Endodermal cell (in vitro differentiated cells): ENCODE measurements at places on chromosomes 1 and 21.

DNA sequence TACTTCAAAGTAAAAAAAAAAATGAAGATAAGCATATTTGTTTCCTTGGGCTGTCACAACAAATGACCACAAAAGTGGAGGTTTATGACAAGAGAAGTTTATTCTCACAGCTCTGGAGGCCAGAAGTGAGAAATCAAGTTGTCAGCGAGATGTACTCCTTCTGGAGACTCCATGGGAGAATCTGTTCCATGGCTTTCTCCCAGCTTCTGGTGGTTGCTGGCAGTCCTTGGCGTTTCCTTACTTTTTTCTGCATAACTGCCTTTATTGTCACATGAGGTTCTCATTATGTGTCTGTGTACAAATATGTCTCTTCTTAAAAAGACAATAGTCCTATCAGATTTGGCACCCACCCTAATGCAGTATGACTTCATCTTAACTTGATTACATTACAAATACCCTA, 398.3 kb downstream of the KCNT2 start:
- H3K4me1 ChIP-seq, result no peaks in the 10 kb centered on the region

DNA sequence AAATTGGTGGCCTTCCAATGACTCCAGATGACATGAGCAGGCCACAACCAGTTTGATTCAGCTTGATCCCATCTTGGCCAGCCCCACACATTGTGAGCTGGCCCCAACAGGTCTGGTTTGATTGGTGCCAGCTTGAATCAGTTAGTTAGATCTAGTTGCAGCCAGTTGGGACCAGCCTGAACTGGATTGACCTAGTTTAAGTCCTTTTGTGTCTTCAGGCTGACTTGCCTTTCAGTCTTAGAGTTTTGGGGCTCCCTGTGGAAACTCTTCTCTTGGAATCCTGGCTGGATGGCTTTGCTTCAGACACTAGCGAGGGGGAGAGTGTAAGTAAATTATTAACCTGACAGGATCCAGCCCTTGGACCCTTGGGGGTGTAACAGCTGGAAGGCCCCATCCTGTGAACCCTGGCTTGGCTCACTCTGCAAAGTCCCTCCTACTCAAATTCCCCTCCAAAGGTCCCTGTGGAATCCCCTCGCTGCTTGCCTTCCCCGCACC, 36.2 kb upstream of the POU3F1 start:
- H3K36me3 ChIP-seq, result no peaks in the 10 kb centered on the region
- no peaks in the 10 kb centered on the region for H3K27me3 ChIP-seq
- DNase-seq, result no peak
- H3K4me1 ChIP-seq, result no peaks in the 10 kb centered on the region

DNA sequence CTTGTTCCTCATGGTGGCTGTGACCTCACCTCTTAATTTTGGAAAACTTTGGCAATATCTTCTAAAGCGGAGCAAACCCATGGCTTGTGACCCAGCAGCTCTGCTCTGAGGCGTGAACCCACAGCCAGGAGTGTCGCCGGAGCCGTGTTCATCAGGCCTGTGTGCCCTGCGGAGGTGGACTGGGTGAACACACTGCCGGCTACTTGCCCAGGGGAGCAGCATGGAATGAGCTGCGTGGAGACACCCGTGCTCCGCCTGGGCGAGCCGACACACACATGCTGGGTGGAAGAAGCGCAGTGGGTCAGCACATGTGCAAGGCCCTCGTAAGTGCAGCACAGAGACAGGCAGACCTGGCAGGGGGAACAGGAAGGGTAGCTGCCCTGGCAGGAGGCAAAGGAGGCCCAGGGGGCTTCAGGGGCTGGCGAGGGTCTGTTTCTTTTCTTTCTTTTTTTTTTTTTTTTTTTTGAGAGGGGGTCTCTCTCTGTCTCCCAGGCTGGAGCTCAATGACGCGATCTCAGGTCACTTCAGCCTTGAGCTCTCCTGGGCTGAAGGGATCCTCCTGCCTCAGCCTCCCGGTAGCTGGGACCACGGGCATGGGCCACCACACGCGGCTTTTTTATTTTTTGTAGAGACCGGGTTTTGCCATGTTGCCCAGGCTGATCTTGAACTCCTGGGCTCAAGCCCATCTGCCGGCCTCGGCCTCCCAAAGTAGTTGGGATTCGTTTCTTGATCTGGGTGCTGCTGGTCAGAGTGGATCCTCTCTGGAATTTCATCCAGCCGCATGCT, 41.8 kb downstream of the AGPAT3 start:
- no peak overlapping the region for H3K27ac ChIP-seq
- peaks cover 13% of the 10 kb centered on the region for H3K36me3 ChIP-seq
- H3K27me3 ChIP-seq, result no peaks in the 10 kb centered on the region
- no peak for DNase-seq
- no peaks in the 10 kb centered on the region for H3K4me1 ChIP-seq

DNA sequence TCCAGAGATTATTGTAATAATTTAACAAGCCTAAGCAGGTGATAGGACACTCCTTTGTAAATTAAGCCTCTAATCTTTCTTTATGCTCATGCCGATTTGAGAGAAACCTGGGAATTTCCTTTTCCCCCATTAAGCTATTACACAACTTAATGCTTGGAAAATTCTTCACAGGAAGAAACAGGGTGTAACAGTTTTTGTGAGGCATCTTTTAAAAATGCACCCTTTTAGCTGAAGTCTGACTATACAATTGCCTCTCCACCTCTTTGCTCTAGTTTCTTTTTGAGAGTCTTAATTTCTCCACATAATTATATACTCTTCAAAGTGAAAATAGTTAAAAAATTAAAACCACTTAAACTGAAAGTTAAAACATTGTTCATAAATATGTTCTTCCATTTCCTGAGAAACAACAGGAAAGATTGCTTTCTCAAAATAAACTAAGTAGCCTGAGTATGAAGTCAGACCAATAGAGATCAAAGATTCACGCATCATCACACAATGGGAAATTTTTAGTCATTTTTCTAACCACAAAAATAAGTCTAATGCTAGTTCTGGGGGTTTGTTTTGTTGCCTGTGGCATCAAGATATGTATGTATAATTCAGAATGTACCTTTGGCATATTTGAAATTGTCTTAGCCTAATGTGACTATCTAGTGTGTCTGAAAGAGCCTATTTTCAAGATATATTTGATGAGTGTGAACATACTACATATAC, 34.7 kb downstream of the LRRC8D start:
- H3K36me3 ChIP-seq, result no peaks in the 10 kb centered on the region
- H3K4me1 ChIP-seq, result no peaks in the 10 kb centered on the region

DNA sequence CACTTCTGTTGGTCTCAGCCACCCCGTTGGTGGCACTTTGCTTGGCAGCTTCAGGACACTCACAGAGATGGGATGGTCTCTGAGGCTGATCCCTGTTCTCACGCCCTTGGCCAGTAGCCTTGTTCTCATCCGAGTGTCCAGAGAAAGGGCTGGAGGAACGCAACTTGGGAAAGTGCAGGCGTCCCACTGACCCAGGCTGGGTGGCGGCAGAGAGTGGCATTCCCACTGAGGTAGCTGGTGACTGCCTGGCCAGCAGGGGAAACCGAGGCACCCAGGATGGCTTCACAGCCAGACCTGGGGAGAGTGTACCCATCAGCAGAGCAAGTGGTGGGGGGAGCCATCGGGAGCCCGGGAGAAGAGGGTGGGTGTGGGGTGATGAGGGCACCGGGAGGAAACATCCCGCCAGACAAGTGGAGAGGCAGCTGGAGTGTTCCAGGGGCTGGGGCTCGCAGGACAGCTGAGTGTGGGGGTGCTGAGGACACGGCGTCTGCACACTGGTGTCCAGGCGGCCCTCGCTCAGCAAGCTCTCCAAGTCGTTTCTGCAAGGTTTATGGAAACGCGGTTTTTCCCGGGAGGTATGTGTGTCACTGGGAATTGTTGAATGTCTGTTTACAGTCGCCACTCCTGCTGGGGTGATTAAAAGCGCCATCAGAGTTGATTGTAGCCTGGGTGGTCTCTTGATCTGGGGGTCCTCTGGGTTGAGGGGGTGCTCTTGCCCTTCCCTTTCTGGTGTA, 97.8 kb downstream of the SIK1 start:
- H3K4me1 ChIP-seq, result peaks cover 12% of the 10 kb centered on the region
- H3K27me3 ChIP-seq, result no peaks in the 10 kb centered on the region
- H3K36me3 ChIP-seq, result no peaks in the 10 kb centered on the region

DNA sequence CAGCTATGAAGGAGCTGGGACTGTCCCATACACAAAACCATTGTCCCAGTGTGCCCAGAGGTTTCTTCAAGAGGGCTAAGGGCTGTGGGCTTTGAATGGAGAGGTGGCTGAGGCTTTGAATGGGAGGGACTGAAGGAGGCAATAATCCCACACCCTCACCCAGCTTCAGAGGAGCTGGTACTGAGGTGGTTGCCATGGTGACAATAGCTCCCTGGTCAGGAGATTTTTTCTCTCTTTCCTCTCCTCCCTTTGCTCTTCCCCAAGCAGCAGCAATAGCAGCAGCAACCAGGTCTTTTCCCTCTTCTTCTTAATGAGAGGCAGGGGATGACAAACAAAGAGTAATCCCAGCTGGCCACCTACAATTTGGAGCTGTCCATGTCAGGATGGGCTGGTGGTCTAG, 1.6 kb downstream of the HPCAL4 start:
- H3K36me3 ChIP-seq, result no peaks in the 10 kb centered on the region
- DNase-seq, result no peak
- no peak overlapping the region for H3K27ac ChIP-seq
- no peaks in the 10 kb centered on the region for H3K4me1 ChIP-seq
- peaks cover 97% of the 10 kb centered on the region for H3K27me3 ChIP-seq
- no peak overlapping the region for H3K4me3 ChIP-seq

- H3K4me3 ChIP-seq, result peak overlapping the region; percentile 97
- H3K27me3 ChIP-seq, result no peaks in the 10 kb centered on the region
- no peaks in the 10 kb centered on the region for H3K36me3 ChIP-seq
These were observed 664 bp downstream of the LRRC47 start for GRCh38 chr1:3795453-3796214.

GRCh38 chr1:63950023-63950422, 176.2 kb downstream of the ROR1 start:
- no peak overlapping the region for H3K27ac ChIP-seq
- H3K36me3 ChIP-seq, result no peaks in the 10 kb centered on the region
- no peak for DNase-seq
- no peaks in the 10 kb centered on the region for H3K4me1 ChIP-seq

DNA sequence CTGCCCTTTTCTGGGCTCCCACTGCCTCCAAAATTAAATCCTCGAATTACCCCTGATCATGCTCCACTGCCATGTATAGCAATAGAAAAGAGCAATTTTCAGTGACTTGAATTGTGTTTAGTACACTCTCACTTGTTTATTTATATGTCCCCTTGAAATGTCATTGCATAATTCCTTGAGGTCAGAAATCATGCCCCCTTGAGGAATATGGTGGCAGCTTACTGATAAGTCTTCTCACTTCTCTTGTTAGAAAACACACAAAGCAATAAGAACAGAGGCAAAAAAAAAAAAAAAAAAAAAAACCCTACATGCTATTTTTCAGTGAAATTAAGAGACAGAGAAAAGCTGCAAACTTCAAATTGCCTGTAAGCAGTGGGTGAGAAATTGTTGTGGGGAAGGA, 37.5 kb downstream of the GPR88 start:
- no peaks in the 10 kb centered on the region for H3K27me3 ChIP-seq
- no peaks in the 10 kb centered on the region for H3K36me3 ChIP-seq
- no peaks in the 10 kb centered on the region for H3K4me1 ChIP-seq
- DNase-seq, result no peak
- H3K4me3 ChIP-seq, result no peak overlapping the region

GRCh38 chr1:107687849-107688753, 276.9 kb downstream of the VAV3 start:
- no peak overlapping the region for H3K4me3 ChIP-seq
- H3K27ac ChIP-seq, result no peak overlapping the region
- no peaks in the 10 kb centered on the region for H3K36me3 ChIP-seq
- no peak for DNase-seq
- H3K4me1 ChIP-seq, result no peaks in the 10 kb centered on the region

- peaks cover 62% of the 10 kb centered on the region for H3K36me3 ChIP-seq
- no peak overlapping the region for H3K4me3 ChIP-seq
- H3K27ac ChIP-seq, result no peak overlapping the region
- DNase-seq, result no peak
- H3K27me3 ChIP-seq, result no peaks in the 10 kb centered on the region
These were observed 4.5 kb downstream of the COPA start for GRCh38 chr1:160338580-160338979.

DNA sequence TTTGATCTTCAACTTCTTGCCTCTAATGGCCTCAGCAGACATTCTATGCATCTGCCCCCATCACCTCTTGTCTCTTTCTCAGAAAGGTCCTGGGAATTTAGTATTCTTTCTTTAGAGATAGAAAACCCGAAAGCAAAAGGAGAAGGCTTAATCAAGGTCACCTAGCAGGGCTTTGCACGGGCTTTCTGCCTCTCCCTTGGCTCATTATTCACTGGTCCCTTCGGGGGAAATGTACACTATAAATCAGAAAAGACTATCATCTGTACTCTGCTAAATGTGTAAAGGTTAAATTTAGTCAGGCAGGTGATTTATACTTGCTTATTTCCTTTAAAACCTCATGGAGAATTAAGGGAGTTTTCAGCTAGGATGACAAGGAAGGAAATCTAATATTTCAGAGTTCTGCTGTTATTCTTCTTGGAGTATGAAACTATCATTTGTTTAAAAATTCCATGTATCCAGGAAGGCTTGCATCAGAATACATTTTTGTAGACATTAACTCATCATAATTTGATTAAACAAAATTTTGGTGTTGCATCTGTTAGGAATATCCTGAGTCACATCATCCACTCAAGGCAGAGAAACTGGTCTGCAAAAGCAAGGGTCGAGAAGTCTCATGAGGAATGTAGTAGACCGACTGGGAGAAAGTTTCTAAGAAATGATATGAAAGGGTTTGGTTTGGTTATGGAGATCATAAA, 124.6 kb downstream of the GABPA start:
- no peak overlapping the region for H3K27ac ChIP-seq
- no peaks in the 10 kb centered on the region for H3K36me3 ChIP-seq
- H3K27me3 ChIP-seq, result no peaks in the 10 kb centered on the region
- H3K4me3 ChIP-seq, result no peak overlapping the region
- DNase-seq, result no peak

- no peak for DNase-seq
- no peaks in the 10 kb centered on the region for H3K27me3 ChIP-seq
- no peak overlapping the region for H3K27ac ChIP-seq
- H3K4me1 ChIP-seq, result peaks cover 3% of the 10 kb centered on the region
- no peak overlapping the region for H3K4me3 ChIP-seq
These were observed 13.4 kb downstream of the MIXL1 start for GRCh38 chr1:226236826-226237225.

GRCh38 chr1:225430301-225430700, 2.5 kb upstream of the LBR start:
- DNase-seq, result no peak
- no peaks in the 10 kb centered on the region for H3K36me3 ChIP-seq
- H3K4me1 ChIP-seq, result no peaks in the 10 kb centered on the region
- H3K27me3 ChIP-seq, result peaks cover 5% of the 10 kb centered on the region
- no peak overlapping the region for H3K27ac ChIP-seq
